HepG2 (cell line): ENCODE measurements at places on chromosomes 11 and 22. TPM values are rescaled to one million over a fixed set of nuclear protein-coding genes. Genes with fewer than 3 reads are reported as not detected.

APOA5 gene
- total RNA-seq = 21.9 and 49.1 TPM in 2 replicates

- DNase-seq = no peak
Measured at GRCh38 chr22:35840302-35840739, 122.6 kb downstream of the APOL5 start.

DNA sequence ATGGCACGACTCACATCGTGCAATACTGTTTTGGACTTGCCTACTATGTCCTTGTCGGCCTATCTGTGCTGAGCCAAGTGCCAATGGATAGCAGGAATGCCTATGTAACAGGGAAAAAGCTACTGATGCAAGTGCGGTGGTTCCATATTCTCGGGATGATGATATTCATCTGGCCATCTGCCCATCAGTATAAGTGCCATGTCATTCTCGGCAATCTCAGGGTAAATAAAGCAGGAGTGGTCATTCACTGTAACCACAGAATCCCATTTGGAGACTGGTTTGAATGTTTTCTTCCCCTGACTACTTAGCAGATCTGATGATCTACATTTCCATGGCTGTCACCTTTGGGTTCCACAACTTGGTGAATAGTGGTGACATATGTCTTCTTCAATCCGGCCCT, 20.1 kb downstream of the OOSP3 start:
- no peak for DNase-seq

- DNase-seq = no peak
Measured at GRCh38 chr11:117868815-117869561, 7.5 kb downstream of the FXYD6 start.

DNA sequence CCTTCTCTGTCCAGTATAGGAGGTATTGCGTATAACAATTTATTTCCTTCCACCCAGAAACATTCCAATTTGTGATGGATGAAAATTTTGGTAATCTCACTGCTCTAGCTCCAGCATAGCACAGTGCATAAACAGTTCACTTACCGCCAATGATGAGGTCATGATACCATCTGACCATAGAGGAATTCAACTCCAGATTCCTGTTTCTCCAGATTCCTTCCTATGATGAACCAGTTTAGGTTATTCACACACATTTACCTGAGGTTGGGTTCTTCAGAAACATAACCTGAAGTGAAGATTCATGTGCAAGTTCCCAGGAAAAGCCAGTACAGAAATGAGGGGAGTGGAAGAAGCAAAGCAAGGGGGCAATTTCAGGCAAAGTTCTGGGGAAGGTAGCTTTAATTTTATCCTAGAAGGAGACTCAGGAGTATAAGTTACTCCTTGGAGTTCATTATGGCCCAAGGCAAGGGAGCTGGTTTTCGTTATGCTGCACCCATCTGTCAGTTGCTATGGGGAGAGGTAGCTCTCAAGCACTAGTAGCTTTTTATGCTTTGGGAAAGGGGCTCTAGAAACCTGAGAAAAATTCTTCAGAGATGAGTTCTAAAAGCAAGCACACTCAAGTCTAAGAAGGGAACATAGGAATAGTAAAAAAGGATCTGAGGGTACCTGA, 121.6 kb downstream of the CASP12 start:
- DNase-seq = no peak

DNA sequence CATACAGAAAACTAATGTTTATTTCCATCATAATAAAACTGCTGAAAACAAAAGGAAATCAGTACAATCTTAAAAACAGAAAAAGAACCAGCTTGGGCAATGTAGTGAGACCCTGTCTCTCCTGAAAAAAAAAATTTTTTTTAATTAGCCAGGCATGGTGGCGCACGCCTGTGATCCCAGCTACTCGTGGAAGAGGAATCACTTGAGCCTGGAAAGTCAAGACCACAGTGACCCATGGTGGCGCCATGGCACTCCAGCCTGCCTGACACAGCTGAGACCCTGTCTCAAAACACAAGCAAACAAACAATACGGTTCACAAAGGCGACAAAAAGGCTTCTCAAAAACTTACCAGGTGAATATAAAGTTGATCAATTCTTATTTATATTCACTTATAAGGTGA, 289.7 kb downstream of the BRD1 start:
- no peak for DNase-seq
